ENCODE measurements at places on chromosomes 5 and 9.

DNA sequence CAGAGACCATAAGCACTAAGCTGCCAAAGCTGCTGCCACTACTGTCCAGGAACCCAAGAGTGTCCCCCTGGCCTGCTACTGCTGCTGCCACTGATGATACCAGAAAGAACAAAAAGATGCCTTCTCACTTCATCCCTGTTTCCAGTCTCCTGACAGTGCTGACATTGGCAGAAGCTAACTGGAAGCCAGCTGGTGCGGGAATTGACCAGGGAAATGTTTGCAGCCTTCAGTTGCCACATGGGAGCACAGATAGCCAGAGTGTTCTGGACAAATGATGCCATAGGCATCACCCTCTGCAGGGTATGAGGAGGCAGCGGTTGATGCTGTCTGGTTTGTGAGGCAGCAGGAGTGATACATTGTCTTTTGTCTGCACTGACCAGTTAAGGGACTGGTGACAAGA, 258.4 kb downstream of the ZSWIM6 start:
- DNase-seq: no peak

GRCh38 chr9:76691517-76692313, 72.5 kb upstream of the PCA3 start:
- DNase-seq: no peak

GRCh38 chr5:44099643-44100042, 289.6 kb downstream of the FGF10 start:
- no peak for DNase-seq

- no peak for DNase-seq
Measured at GRCh38 chr5:59587489-59588337, 305.8 kb downstream of the PDE4D start.

DNA sequence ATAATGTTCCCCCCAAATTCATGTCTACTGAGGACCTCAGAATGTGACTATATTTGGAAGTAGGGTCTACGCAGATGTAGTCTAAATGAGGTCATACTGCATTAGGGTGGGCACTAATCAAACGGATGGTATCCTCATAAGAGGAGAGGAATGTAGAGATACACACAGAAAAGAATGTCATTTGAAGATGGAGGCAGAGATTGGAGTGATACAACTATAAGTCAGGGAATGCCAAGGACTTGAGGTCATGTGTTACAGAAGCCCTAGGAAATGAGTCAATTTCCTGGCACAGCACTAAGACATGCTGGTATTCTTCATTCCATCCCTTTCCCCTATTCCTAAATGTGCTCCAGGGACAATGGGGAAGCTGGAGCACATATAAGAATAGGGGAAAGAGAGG, 758 bp upstream of the PDCD1LG2 start:
- no peak for DNase-seq

DNA sequence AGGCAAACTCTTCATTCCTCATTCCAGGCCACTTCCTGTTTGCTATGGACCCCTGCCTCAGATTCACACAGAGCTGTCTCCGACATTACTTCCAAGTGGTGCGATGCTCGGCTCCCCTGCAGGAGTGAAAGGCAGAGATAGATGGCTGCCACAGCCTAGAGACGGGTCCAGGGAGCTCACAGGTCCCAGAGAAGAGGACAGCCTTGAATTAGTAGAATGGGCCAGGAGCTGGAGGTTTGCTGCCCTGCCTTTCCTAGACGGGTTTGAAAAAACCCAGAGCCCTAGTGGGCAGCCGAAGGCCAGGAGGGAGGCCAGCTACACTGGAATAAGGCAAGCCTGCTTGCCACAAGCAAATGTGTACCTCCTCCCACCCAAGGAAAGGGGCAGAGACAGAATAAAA, 1.8 kb downstream of the ANKRD34B start:
- no peak for DNase-seq

DNA sequence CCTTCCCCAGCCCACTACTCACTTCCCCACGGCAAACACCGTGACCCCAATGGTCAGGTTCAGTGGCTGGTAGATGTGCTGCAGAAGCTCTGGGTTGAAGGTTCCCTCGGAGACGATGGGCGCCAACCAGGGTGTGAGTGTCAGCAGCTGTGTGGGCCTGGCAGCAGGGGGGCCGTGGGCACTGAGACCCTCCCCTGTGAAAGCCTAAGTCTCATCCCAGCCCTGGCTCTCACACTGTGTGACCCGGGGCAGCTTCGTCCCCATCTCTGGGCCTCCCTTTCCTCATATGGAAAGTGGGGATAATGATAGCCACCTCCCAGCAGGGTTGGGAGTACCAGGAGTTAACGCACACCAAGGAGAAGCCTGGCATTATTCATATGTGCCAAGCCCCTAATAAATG, 8.6 kb downstream of the GBGT1 start:
- no peak for DNase-seq

- no peak for DNase-seq
Measured at GRCh38 chr9:76557674-76558225, 98.8 kb downstream of the GCNT1 start.

DNA sequence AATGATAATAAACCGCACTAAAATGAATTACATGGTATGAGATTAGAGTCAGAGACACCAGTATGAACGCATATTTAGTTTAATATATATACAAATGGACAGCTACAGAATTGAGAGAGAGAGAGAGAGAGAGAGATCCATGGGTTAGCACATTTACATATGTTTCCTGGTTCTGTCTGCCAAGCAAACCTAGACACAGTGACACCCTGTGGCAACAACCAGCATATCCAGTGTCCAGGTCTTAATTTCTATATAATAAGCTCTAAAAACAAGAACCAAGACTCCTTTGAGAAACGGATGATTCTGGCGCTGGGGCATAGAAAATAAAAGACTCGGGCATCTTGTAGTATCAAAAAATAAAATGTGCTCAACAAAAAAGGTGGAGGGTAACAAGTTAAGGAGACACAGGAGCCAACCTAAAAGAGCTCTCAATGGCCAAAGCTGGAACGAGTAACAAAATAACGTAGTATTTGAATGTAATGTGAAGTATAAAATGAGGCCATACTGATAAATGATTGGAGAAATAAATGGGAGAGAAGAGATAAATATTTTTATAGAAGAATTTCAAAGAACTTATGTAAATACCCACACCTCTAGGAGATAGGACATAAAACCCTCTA, 84.5 kb downstream of the RFX3 start:
- peak; percentile 53 for DNase-seq

DNA sequence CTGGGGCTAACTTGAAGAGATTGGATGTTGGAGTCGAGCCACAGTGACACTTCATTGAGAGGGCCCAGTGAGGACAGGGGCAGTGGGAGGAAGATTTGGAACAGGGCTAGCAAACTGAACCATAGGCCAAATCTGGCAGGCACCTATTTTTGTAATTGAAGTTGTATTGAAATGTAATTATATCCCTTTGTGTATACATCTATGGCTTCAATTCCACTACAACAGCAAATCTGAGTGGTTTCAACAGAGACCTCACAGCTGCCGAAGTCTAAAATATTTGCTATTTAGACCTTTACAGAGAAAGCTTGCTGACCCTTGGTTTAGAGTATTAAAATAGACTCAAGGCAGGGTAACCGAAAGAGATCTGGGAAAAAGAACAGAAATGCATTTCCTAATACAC, 4.7 kb upstream of the TNFSF8 start:
- no peak for DNase-seq

DNA sequence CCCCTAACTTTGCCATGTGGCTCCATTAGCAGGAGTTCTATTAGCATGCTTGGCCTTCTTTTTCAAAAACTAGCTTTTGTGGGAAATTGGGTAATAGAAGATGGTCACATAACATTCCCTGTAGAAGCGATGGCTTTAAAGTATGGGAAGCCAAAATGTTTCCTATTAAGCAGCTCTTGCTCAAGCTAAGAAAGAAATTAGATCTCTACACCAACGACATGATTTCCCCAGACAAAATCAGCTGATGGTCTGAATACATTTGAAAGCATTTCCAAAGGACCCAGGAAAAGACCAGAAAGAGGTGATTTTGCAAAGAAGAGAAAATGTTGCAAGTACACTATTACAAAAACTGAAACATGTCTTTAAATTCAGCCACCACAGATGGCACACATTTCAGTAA, 4.8 kb upstream of the NFIL3 start:
- no peak for DNase-seq

DNA sequence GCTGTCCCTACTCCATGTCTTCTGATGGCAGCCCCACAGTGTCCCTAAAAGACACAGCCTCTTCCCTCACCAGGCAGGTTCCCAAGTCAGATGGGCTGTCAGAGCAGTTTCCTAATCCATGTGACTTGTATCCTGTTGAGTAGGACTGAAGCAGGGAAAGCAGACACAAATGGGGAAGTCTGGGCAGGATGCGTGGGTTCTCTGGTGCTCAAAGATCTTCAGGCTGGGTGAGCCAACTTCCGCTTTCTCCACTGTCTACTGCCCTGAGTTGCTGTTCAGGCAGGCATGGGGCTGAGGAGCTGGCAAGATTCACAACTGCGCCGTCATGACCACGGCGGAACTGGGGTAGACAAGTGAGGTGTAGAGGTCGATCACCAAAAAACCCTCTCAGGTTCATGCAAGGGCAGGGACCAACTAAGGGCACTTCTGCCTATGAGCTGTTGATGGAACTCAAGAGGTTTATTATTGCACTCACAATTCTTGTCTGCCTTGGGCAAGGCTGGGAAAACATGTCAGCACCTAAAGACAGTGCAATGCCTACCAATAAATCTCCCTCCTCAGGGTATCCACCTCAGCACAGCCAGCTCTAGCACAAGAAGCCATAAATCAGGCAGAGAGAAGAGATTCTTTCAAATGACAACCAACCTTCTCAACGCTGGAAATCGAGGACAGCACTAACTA, 83.4 kb downstream of the RAPGEF1 start:
- peak; percentile 86 for DNase-seq

DNA sequence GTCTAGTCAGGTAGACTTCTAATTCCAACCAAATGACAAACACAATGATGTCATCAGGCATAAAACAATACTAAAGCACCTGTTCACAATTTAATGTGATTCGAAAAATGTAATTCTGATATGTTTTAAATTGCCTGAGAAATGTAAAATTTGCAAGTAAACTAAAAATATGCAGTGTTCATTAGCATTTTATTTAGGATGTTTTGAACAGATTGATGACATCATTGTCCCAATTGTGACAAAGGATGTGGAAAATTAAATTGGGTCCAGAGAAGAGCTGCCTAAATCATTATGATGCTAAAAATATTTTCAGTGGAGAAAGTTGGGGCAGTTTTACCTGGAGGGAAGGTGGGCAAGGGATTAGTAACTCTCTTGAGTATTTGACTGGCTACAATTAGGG, 86.5 kb downstream of the CFAP90 start:
- no peak for DNase-seq

- no peak for DNase-seq
Measured at GRCh38 chr9:108188976-108189375, 666.8 kb downstream of the ACTL7B start.

DNA sequence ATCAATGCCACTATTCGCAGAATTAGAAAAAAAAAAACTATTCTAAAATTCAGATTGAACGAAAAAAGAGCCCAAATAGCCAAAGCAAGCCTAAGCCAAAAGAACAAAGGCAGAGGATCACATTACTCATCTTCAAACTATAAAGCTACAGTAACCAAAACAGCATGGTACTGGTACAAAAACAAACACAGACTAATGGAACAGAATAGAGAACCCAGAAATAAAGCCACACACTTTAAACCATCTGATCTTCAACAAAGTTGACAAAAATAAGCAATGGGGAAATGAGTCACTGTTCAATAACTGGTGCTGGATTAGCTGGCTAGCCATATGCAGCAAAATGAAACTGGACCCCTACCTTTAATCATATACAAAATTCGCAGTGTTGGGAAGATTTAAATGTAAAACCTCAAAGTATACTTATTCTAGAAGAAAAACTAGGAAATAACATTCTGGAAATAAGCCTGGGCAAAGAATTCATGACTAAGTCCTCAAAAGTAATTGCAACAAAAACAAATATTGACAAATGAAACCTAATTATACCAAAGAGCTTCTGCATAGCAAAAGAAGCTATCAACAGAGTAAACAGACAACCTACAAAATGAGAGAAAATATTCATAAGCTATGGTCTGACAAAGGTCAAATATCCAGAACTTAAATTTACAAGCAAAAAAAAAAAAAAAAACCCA, 153.7 kb downstream of the NDUFS4 start:
- no peak for DNase-seq

DNA sequence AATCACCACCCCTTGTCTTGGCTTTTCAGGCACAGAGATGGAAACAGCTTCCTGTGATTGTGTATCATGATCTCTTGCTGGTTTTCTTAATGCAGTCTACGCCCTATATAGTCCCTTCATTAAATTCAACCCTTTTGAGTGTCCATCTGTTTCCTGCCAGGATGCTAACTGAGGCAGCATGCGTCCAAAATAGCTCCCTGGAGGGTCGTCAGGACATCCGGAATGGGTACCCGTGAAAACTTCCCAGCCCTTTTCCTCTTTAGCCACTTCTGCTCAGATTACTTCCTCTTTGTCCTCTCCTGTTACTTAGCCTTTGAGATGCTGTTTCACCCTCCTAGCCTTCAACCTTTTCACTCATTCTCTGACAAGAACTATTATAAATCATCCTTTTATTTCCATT, 79.8 kb upstream of the KLF9 start:
- no peak for DNase-seq

DNA sequence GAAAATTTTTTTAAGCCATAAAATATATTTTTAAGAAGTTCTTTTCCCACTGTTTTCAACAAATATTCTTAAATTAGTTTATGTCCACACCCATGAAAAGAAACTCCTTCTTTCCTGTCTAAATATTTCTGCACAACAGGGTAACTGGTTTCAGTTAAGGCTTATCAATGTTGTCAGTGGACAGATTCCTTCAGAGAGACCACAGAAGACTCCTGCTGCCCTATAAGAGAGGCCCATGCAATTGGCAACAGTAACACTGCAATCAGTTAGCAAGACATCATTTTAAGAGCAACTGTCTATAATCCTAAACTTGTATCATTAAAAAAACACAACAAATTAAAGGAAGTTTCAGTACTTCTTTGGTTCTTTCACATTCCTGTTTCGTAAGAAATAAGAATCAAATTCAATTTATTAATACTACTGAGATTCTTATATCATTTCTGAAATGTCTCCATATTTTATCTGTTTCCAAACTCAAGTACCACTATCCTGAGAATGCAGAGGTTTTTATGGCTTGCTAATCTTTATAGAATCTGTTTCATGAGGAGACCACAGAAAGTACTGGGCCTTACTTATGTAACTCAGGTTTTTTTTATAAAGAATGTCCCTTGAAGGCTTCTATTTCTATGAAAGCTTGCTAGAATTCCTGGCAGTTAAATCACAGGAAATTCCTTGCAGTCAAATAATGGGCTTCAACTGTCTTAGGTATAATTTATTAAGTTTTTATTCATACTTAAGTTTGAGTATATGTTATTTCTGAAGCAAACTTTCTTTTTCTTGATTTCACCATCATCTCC, 240.2 kb downstream of the RFX3 start:
- no peak for DNase-seq

DNA sequence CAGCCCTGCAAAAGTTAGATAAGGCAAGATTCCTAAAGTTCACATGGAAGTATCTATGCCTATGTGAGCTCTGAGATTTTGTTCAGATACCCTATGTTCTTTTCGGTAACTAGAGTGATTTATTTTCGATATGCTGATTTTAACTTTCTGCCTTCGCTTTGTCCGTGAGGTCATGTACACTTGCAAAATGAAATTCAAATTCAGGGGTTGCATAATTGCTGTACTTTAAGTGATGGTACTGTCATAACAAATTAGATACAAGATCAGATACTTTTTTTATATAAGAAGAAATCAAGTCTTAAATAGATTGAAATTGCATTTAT, 350 bp upstream of the ECPAS start:
- no peak for DNase-seq

Data from CD4-positive, alpha-beta T cell treated with Interleukin-17A for 4 hours (primary cell).